Aorta (tissue), 5 donors: ENCODE measurements at places on chromosomes 1 and 21.

GRCh38 chr21:15732290-15732995 lies 2.7 kb downstream of the USP25 start:
- no peak overlapping the region for H3K4me3 ChIP-seq
- no peaks in the 10 kb centered on the region for H3K27me3 ChIP-seq
- no peaks in the 10 kb centered on the region for H3K36me3 ChIP-seq
- H3K27ac ChIP-seq, result no peak overlapping the region
- no peak for DNase-seq
- no peaks in the 10 kb centered on the region for H3K4me1 ChIP-seq

- no peak overlapping the region for H3K4me3 ChIP-seq
- H3K4me1 ChIP-seq, result peaks cover 6% of the 10 kb centered on the region
- H3K27me3 ChIP-seq, result no peaks in the 10 kb centered on the region
Measured at GRCh38 chr1:6500544-6501278, 9.2 kb upstream of the PLEKHG5 start.

DNA sequence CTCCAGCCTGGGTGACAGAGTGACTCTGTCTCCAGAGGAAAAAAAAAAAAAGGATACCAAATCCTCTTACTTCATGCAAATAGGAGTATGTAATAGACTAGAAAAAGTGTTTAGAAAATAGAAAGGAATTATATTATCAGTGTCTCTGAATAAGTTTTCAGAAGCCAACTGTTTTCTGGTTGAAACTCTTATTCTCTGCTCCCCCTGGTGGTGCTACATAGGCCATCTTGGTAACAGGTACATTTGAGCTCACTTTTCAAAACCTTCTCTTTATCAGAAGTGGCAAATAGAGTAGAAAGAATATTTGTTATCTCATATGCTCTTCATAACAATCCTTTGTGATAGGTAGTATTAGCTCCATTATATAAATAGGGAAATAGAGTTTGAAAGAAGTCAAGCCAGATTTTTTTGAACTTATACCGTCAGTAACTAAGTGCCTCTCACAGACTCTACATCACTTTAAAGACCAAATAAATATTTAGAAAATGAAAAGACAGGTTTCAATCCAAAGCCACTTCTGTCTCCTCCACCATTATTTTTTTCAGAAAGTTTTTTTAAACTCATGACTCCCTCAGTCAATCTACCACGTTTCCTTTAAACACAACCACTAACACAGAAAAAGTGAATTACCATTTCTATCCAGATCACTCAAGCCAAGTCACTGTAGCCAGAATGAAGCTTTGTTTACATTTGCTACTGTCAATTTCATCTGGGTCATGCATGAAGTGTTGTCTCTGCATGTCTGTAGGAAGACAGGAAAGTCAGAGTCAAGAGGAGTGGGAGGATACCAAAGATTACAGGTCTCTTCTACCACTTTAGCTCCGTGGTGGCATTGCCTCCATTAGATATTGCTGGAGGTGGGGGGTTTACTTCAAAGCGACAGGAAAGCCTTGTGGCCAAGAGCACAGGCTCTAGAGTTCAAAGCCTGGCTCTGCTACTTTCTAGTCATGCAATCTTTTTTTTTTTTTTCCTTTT lies 45.6 kb downstream of the IL23R start:
- H3K4me3 ChIP-seq, result no peak overlapping the region
- no peaks in the 10 kb centered on the region for H3K4me1 ChIP-seq
- DNase-seq, result no peak
- no peaks in the 10 kb centered on the region for H3K36me3 ChIP-seq

- H3K27ac ChIP-seq, result no peak overlapping the region
- no peaks in the 10 kb centered on the region for H3K36me3 ChIP-seq
- no peak overlapping the region for H3K4me3 ChIP-seq
- no peaks in the 10 kb centered on the region for H3K4me1 ChIP-seq
Measured at GRCh38 chr1:87226341-87226760, 102.3 kb upstream of the LMO4 start.

GRCh38 chr1:36707221-36707620 lies 224.5 kb upstream of the CSF3R start:
- no peak overlapping the region for H3K4me3 ChIP-seq
- no peak overlapping the region for H3K27ac ChIP-seq
- H3K27me3 ChIP-seq, result no peaks in the 10 kb centered on the region
- no peaks in the 10 kb centered on the region for H3K36me3 ChIP-seq

- H3K36me3 ChIP-seq, result no peaks in the 10 kb centered on the region
- no peak overlapping the region for H3K27ac ChIP-seq
- no peaks in the 10 kb centered on the region for H3K27me3 ChIP-seq
- DNase-seq, result no peak
- peaks cover 2% of the 10 kb centered on the region for H3K4me1 ChIP-seq
- no peak overlapping the region for H3K4me3 ChIP-seq
Measured at GRCh38 chr1:230137337-230137815, 70.3 kb downstream of the GALNT2 start.

- no peak overlapping the region for H3K4me3 ChIP-seq
- H3K36me3 ChIP-seq, result no peaks in the 10 kb centered on the region
- no peak for DNase-seq
- H3K27me3 ChIP-seq, result no peaks in the 10 kb centered on the region
- H3K4me1 ChIP-seq, result no peaks in the 10 kb centered on the region
- no peak overlapping the region for H3K27ac ChIP-seq
Measured at GRCh38 chr1:33082575-33083108, 1.7 kb downstream of the AZIN2 start.

- no peak overlapping the region for H3K4me3 ChIP-seq
- no peak overlapping the region for H3K27ac ChIP-seq
- no peaks in the 10 kb centered on the region for H3K36me3 ChIP-seq
Measured at GRCh38 chr1:201215531-201216357, 25.1 kb downstream of the IGFN1 start.

- no peak for DNase-seq
- no peak overlapping the region for H3K27ac ChIP-seq
- H3K4me1 ChIP-seq, result peaks cover 2% of the 10 kb centered on the region
- H3K27me3 ChIP-seq, result no peaks in the 10 kb centered on the region
Measured at GRCh38 chr1:83574791-83575190, 424.1 kb downstream of the TTLL7 start.

- no peak overlapping the region for H3K4me3 ChIP-seq
- no peaks in the 10 kb centered on the region for H3K4me1 ChIP-seq
- H3K27me3 ChIP-seq, result no peaks in the 10 kb centered on the region
- H3K27ac ChIP-seq, result peak overlapping the region; percentile 87
Measured at GRCh38 chr1:207805841-207806421, 54.1 kb downstream of the CD46 start.

GRCh38 chr1:94543001-94543400 lies 1.4 kb upstream of the F3 start:
- DNase-seq, result no peak
- peaks cover 2% of the 10 kb centered on the region for H3K36me3 ChIP-seq
- no peaks in the 10 kb centered on the region for H3K4me1 ChIP-seq
- H3K27ac ChIP-seq, result no peak overlapping the region
- no peaks in the 10 kb centered on the region for H3K27me3 ChIP-seq
- peak overlapping the region; percentile 89 for H3K4me3 ChIP-seq

- no peak overlapping the region for H3K27ac ChIP-seq
- no peak overlapping the region for H3K4me3 ChIP-seq
- H3K36me3 ChIP-seq, result no peaks in the 10 kb centered on the region
- H3K27me3 ChIP-seq, result no peaks in the 10 kb centered on the region
- peaks cover 6% of the 10 kb centered on the region for H3K4me1 ChIP-seq
- no peak for DNase-seq
Measured at GRCh38 chr1:119090250-119090649, 50.2 kb downstream of the WARS2 start.

GRCh38 chr1:78726686-78727085 lies 77.1 kb downstream of the IFI44 start:
- H3K36me3 ChIP-seq, result no peaks in the 10 kb centered on the region
- no peaks in the 10 kb centered on the region for H3K27me3 ChIP-seq
- DNase-seq, result no peak
- no peak overlapping the region for H3K4me3 ChIP-seq
- no peak overlapping the region for H3K27ac ChIP-seq

DNA sequence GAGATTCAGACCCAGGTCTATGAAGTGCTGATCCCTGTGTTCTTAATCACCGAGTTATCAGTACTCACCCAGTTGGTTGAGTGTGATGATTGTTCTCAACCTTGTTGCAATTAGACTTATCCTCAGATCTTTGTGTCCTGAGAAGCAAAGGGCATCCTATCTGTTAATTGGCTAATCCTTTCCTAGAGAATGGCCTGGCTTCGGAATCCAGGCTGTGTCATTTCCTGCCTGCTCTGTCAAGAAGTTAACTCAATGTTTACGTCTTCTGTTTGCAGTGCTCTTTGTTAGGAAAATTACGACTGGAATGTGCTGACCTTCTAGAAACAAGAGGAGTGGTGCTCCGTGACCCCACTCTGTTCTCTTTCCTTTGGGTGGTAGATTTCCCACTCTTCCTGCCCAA lies 14.7 kb downstream of the GAS5 start:
- DNase-seq, result no peak
- H3K36me3 ChIP-seq, result peaks cover 7% of the 10 kb centered on the region
- H3K4me1 ChIP-seq, result no peaks in the 10 kb centered on the region
- no peak overlapping the region for H3K27ac ChIP-seq
- H3K27me3 ChIP-seq, result no peaks in the 10 kb centered on the region
- H3K4me3 ChIP-seq, result no peak overlapping the region

- H3K27ac ChIP-seq, result no peak overlapping the region
- H3K36me3 ChIP-seq, result no peaks in the 10 kb centered on the region
- H3K27me3 ChIP-seq, result no peaks in the 10 kb centered on the region
- no peak for DNase-seq
Measured at GRCh38 chr1:50308878-50309277, 114.4 kb downstream of the DMRTA2 start.

DNA sequence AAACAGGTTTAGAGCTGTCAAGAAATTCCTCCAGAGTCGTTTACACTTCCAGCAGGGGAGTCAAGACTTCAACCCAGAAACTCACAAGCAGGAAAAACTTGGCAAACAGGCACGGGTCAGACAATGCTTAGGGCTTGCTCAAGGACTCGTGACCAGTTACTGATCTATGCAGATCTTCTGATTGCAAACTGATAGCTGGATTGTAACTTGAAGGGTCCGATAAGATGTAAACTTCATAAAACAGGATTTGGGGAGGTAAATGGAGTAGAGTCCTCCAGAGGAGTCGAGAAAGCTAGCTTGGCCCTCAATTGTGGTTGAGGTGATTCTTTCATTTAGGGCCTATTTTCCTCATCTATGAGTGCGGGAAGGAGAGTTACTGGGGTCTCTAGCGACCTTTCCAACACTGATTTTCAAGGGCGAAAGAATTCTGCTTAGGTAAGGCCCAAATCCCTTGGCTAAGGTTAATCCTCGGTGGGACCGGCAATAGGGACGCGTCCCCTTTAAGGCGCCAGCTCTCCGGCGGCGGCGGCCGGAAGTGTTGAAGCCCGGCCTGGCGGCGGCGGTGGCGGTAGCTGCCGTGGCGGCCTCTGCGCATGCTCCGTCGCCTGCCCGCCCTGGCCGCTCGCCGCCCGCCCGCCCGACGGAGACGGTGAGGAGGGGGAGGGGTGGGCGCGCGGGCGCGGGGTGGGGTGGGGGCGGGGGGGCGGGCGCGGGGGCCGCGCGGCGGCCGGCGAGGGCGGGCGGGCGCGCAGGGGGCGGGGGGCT lies at the start of gene GMEB1:
Gene GMEB1, plus strand, starts transcription at position 594 of the 765 bp plus-strand sequence. CDS start 14,829 bp downstream, outside the sequence.
- no peaks in the 10 kb centered on the region for H3K27me3 ChIP-seq
- H3K4me1 ChIP-seq, result no peaks in the 10 kb centered on the region
- peak; percentile 92 for DNase-seq
- H3K27ac ChIP-seq, result peak within 1 kb of the TSS; percentile 99

- H3K27ac ChIP-seq, result no peak overlapping the region
- no peak overlapping the region for H3K4me3 ChIP-seq
- H3K27me3 ChIP-seq, result no peaks in the 10 kb centered on the region
- no peak for DNase-seq
Measured at GRCh38 chr1:29698033-29698432, 461.7 kb downstream of the PTPRU start.
